Stimulated activated CD4-positive, alpha-beta T cell treated with anti-CD3 and anti-CD28 coated beads, Interleukin-15, amount 100 ng/mL, for 48 hours (primary cell): ENCODE measurements at places on chromosomes 5 and 9.

DNA sequence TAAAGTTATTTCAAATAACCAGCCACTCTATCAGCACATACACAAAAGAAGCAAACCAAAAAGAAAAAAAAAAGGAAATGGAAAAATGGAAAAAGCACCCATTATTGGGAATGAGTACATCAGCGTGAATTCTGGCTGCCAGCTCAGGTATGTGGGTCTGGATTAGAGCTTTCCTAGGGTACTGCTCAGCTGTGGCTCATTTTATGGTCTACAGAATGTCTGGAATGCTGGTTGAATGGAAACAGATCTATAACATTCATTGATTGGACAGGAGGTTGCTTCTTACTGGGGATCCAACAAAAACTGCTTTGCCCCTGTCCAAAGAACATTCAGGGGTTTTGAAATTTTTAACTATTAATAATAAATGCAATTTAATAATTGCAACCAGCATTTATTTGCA is 3.9 kb upstream of the CAST start:
- no peak for DNase-seq

DNA sequence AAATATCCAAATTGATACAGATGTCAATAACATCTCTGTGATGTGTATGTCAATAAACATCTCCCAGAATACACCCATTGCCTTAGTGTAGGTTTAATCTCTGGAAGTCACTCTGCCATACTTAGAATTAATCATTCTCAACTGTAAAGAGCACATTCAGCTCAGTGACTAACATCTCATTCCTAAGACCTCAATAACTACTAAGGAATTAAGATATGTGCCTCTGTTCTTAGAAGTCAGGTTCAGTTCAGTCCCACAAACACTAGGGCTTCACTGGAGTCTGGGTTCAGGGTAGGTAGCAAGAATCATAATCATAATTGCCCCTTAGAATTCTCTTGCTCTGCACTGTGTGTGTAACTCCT is 31.7 kb downstream of the UGCG start:
- DNase-seq: no peak

DNA sequence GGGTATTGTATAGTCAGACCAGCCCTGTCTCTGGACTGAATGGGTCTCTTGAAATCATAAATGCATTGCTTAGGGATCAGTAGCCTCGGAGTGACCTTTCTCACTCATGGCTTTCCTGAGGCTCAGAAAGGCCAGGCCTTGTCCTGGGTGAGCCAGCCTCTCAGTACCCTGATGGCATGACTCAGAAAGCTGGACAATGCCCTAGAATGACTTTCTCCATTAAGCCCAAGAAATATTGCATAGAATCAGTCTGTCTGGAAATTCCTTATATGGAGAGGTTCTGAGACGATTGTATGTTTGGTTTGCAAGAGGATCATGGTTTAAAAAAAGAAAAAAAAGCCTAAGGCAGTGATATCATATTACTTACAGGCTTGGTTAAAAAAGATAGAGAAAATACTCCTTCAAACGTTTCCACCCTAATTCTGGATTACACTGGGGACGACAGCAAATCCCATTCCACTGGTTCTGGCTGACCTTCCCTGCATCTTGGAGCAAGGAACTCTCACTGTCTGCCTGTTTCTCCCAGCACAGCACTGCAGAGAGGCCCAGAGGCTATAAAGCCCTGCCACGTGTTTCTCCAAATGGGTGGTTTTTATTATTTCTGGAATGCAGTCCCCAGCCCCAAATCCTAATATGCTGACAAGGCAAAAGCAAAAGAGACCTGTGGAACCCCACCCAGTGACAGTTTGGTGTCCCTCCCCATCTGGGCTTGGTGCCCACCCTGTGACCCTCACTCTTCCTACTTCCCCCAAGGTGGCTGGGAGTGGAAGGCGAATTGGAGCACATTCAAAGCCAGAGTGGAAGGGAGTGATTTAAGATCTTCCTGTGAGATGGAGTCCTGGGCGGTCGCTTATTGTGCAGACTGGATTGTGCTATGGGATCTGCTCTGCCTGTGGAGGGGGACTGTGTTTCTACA is 34.4 kb downstream of the MAP1B start:
- DNase-seq: no peak

GRCh38 chr5:37090781-37091180 is 158.4 kb downstream of the CPLANE1 start:
- no peak for DNase-seq

GRCh38 chr9:110745676-110746075 is 77.1 kb downstream of the MUSK start:
- DNase-seq: no peak

DNA sequence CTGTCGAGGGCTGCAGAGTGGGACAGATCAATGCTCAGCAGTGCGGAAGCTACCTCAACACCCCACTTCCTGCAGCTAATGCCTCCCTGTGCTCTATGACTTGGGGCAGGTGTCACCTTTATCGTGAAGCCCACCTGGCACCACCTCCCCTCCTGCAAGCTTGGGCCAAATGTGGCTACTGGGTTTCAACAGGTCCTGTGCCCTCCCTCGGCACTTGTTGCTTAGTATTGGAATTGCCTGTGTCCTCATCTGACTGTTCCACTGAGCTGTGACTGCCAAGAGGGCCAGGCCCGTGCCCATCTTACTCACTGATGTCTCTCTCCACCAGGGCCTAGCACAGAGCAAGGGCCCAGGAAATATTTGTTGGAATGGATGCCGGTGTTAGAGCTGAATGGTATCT is 9.4 kb downstream of the SLC27A4 start:
- no peak for DNase-seq

- peak; percentile 45 for DNase-seq
Measured at GRCh38 chr5:132026516-132027008, 15.1 kb upstream of the ACSL6 start.

GRCh38 chr5:36950586-36951457 is 74.3 kb downstream of the NIPBL start:
- no peak for DNase-seq
